ENCODE measurements at places on chromosomes 5 and 9.

DNA sequence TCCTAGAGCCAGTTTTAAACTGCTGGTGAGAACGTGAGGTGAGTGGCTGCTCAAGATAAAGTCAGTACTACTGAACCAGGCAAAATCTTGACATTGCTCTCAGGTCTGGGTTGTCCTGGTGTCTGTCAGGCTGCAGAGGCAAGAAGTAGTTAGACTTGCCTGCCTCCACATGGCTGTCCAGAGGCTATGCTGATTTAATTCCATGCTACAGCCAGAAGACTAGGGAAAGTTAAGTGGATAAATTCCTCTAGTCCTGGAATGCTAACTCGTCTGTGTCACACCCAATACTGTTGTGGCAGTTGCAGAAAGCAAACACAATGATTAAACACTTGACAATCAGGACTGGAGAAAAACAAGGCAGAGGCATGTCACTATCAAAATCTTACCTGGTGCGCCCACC, 118.9 kb downstream of the ACER2 start:
- DNase-seq, result no peak

DNA sequence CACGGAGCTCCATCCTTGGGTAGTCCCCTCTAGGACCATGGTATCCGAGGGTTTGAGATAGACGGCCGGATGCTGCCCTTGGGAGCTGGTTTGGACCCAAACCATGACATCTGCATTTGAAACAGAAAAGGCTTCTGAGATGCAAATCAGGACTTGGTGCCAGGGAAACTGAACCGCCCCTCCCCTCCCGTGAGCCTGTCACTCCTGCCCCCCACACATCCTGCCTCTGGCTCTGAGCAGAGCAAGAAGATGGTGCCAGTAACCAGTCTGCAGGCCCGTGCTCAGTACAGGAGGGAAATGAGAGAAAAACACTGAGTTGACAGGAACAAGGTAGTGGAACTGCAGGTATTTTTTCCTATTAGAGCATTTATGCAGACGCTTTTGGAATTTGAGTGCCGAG, 18.6 kb downstream of the ARPC5L start:
- DNase-seq, result no peak

DNA sequence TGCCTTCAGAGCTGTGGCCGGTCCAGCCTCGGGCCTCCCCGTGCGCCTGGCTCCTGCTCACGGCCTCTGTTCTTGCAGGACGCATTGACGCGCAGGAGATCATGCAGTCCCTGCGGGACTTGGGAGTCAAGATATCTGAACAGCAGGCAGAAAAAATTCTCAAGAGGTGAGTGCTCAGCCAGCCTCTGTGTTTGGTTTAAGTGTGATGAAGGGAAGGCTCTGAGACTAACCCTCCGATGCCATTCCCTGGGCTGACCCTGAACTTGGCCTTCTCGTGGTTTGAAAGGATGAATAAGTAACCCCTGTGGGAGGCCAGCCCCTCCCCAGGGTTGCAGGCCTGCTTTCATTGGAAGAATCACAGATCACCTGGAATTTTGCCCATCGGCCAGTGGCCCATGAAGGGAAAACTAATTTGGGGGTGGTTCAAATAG, 26.3 kb downstream of the PTGES2 start:
- DNase-seq, result no peak

- no peak for DNase-seq
These were observed 3.2 kb upstream of the ACOT12 start for GRCh38 chr5:81397176-81397575.

DNA sequence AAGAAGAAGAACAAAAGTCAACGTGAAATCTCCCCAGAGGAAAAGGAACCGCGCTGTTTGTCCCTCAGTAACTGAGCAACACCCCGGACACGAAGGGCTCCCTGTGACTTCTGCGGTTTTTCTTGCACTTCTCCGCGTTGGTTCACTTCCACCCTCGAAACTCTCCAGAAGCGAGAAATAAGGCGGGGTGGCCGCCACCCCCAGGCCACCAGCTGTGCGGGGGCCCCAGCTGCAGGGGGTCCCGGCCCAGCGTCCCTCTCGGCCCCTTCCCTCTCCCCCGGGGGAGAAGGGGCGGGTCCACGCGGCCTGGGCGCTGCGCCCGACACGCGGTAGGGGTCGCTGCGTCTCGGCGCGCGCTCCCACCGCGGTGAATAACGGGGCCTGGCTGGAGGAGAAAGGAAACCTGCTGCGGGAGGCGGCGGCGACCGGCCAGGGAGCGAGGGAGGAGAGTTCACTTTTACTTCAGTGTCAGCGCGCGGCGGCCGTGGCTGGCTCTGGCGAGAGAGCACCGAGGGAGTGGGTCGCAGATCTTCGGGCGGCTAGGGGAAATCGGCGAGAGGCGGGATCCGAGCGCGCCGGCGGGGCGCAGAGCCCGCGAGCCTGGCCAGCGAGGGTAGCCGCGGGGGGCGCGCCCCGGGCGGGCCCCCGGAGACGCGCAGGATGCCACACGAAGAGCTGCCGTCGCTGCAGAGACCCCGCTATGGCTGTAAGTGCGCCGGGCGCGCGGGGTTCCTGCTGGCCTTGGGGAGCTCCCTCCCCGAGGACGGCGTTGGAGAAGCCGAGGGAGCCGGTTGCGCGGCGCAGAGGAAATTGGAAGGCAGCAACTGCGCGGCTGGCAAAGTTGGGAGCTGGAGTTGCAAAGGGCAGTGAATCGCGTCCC, at the start of gene IQGAP2:
Gene IQGAP2 (plus strand): TSS at position 400 of the 880 bp plus-strand sequence. CDS start 261 bp downstream, at position 661.
- peak; percentile 87 for DNase-seq

- DNase-seq, result no peak
These were observed 36.2 kb downstream of the C5 start for GRCh38 chr9:121013911-121014310.

DNA sequence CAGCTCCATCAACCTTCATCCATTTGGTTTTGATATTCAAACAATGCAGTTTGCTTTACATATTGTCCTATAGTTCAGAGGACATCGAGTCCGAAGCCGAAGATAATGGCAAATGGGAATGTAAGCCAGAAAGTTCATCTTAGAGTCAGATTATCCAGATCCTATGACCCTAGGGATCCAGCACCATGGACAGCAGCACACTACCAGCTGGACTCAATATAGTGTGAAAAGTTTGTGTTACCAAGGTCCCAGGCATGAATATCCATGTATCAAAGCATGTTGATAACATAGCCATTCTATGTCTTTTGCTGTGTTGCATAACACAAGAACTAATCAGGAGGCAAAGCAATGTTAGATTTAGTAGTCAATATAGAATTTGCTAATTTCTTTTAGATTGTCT, 46.3 kb downstream of the FSTL4 start:
- peak; percentile 17 for DNase-seq

Data from HuH-7 (cell line).